ENCODE measurements at places on chromosomes 3 and 15.

DNA sequence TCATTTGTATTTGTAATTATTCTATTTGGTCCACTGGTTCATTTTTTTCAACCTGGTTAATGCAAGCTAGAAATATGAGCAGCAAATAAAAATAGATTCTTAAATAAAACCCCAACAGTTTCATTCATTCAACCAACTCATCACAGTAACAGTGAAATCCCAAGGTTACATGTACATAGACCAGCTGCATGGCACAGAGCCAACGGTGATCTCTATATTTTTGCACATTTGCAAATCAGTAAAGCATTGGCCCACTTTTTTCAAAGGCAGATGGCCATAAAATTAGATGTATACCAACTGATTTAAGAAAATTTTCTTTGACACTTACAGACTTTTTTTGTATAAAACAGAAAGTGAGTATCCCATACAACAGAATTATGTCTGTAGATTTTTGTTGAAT lies 49.3 kb downstream of the STRIT1 start:
- DNase-seq = no peak

- DNase-seq = no peak
Observed at GRCh38 chr3:106420628-106421027, 551.8 kb upstream of the CBLB start.

DNA sequence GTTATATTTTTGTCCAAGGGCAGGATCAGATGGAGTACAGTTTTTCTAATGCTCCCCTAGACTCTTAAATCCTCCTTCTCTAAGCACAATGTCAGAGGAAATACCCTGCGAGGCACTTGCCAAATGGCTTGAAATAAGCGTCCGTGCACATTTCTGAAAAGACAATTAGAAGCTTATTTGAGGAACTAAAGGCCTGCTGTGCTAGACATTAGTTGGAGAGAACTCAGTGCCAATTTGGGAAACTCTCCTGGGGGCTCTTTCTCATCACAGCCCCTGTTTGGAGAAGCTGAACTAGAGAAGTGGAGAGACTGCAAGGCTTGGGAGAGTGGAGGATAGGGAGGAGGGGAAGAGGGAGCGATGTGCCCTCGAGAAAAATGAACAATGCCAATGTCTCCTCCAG lies 247.6 kb upstream of the C2CD4B start:
- no peak for DNase-seq

DNA sequence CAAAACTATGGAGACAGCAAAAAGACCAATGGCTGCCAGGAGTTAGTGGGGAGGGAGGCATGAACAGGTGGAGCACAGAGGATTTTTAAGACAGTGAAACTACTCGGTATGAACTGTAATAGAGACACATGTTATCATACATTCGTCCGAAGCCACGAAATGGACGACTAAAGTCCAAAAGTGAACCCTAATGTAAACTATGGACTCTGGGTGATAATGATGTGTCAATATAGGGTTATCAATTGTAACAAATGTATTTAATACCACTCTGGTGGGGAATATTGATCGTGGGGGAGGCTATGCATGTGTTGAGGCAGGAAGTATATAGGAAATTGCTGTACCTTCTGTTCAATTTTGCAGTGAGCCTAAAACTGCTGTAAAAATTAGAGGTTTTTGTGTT lies 107.0 kb downstream of the CPN2 start:
- DNase-seq = no peak

GRCh38 chr3:38627956-38628355 lies 21.5 kb downstream of the SCN5A start:
- no peak for DNase-seq

DNA sequence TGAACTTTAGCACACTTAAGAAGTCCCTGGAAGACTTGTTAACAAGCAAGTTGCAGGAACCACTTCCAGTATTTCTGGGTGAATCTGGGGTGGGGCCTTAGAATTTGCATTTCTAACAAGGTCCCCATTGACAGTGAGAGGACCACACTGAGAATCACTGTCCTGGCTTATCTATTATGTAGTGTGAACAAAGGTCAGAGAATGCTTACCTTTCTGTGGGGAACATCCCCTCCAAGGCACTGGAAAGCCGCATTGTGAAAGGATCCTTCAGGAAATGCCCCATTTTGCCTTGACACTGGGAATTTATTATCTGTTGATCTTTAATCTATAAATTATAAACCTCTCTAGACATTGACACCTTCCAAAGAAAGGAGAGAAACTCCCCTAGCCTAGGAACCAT lies 74.8 kb downstream of the IGF2BP2 start:
- DNase-seq = no peak

DNA sequence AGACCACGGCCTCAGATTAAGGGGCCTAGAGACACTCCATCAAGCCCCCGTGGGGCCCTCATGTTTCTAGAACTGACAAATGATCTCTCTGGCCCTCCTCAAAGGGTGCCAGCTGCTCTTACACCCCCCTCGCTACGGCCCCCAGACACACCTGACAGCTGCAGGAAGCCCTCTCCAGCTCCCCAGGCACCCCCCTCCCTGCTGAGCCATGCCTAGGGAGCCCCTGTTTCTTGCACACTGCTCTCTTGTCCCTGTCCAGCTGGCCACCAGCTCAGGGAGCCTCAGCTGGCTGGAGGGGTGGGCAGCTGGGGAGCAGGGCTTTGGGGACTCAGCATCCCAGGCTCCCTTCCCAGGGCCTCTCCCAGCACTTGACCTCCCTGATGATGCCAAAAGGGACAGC lies 14.8 kb downstream of the TNK2 start:
- no peak for DNase-seq
